ENCODE measurements at places on chromosomes 7 and 10.

DNA sequence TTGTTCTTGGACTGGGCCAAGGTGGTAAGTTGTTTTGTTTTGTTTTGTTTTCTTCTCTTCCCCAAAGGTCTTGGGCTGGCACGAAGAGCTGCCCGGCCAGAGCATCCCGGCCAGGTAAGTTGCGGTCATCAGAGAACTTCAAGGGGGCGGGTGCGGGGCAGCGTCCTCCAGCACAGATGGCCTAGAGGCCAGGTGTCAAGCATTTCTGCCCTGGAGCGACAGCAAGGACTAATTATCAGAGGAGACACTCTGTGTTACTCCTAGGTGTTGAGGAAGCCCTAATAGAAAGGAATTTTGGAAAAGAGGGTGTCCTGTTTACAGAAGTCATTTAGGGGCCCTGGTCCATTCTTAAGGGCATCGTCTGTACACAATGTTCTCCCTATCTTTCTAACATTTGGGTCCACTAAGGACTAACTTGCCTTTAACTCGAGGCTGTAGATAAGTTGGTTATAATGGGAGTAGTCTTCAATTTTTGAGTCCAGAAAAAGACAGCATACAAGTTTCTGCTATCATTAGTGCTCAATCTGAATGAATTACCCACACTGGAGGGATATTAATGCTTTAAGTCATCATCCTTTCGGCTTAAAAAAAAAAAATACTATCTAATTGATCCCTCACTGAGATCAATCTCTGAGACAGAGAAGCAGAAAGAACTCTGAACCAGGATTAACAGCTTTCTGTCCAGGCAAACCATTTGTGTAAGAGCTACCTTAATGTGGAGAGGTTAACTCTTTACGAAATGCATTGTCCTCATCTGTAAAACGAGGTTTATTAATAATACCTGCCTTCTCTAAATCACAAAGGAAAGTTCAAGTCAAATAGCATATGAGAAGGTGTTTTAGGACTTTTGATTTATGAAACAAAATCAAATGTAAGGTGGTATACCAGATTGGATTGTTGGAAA is 1.5 kb downstream of the ITGB8 start:
- no peak for DNase-seq

DNA sequence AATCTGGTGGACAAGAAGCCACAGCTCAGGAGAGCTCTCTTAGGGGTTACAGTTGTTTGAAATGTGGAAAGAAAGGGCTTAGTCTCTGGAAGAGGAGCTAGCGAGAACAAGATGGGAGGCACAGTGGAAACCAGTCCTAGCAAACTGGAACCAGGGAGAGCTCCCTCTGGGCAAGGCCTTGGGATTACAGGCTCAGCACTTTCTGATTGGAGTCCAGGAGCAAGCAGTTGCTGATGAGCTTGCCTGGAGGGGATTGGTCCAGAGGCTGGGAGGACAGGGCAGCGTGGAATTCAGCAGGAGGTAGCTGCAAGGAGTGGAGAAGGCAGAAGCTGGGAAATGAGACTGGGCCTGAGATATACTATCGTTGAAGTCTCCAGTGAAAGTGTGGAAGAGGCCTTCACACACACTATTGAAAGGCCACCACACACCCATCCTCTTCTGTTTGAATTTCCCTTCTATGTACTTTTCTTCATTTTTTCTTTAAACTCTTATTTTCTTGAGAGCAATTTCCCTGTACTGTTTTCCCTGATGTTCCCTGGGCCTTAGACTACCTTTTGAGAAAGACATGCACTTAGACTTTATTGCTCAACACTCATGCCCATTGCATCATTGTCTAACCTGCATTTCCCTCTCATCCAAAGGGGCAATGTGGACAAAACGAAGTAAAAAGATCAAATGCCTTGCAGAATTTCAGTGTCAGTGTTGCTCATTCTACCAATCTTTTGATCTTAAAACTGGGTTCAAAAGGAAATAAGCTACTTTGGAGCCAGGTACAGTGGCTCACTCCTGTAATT is 57.8 kb upstream of the LANCL2 start:
- DNase-seq, result no peak

DNA sequence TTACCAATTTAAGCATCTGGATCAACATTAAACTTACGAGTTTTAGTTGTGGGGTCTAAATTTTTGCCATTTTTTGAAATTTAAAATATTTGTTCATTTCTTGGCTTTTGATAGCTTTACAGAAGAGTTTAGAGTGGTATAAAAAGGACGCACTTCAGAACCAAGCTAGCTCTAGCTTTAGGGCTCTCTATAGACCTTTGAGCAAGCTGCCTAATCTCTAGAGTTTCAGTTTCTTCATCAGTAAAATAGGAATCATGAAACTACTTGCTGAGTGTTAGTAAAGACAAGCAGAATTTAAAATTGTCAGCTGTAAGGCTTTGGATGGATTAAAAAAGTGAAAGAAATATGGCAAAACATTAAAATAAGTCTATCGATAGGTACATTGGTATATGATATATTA is 266.5 kb downstream of the IPMK start:
- DNase-seq, result no peak

DNA sequence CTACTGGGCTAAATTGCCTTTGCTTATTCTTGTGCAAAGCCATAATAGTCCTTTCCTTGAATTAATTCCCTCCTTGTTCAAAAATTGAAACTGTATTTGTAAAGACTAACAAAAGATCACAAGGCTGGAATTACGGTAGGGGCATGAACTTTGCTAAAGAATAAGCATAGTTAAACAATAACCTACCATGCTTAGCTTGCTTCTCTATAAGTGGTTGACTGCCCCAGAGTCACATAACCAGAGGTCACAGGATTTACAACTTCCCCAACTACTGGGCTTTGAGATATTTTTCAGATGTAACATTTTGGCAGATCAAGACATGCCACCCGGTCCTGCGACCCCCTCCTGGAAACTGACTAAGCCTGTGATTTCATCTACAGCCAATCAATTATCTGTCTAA is 181.4 kb downstream of the GPAM start:
- DNase-seq, result no peak

- DNase-seq, result no peak
These were observed at the start of gene PDGFA for GRCh38 chr7:519484-520390. TSS of gene PDGFA (minus strand) at chr7:519846. CDS start at chr7:519001, 845 bp downstream.

DNA sequence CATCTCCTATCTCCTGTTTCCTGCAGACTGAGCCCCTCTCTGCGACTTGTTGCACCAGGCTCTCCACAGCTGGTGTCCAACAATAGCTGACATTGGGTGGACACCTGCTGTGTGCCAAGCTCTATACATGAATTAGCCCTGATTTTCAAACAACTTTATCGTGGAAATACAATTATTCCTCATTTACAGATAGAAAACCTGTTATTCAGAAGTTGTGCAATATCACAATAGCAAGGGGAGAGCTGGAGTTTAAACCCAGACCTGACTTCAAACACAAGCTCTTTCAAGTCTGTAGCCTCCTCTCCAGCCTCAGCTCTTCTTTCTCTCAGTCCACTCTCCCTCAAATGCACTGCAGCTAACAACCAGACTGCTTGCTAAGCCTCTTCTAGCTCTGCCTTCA is 168.8 kb downstream of the HECW1 start:
- DNase-seq, result no peak

- DNase-seq, result no peak
These were observed 40.7 kb upstream of the GJD4 start for GRCh38 chr10:35564341-35564968.

GRCh38 chr7:121510858-121511482 is 114.9 kb upstream of the FAM3C start:
- DNase-seq, result no peak

- DNase-seq, result no peak
These were observed 56.6 kb upstream of the GDF10 start for GRCh38 chr10:47243356-47243755.

DNA sequence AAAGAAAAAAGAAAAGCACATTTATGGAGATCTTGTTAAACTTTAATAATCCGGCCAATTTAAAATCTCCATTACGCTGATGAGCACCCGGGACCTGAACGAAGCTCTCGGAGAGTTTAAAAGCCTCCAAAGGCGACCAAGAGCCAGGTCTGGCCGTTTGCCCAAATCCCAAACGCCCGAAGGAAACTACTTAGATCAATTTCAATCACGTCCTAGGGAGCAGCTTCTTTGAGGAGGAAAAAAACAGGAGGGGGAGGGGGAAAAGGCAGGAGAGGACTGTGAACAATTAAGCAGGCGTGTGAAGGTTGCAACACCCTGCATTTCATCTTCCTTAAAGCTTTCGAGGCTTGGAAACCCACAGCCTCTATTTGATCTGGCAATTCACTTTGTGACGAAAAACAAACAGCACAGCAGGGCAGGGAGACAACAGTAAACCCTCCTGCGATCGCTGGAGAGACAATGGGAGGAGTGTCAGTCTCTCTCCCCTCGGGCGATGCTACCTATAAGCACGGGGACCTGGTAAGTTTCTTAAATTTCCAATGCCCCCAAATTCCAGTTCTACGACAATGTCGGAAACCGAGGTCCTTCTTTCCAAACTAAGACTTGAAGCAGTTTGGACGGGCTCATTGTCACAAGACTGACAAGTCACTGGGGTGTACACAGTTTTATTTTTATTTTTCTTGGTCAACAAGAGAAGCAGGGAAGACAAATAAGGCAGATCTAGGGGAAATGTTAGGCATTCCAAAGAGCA is 1.2 kb downstream of the KLF6 start:
- no peak for DNase-seq

DNA sequence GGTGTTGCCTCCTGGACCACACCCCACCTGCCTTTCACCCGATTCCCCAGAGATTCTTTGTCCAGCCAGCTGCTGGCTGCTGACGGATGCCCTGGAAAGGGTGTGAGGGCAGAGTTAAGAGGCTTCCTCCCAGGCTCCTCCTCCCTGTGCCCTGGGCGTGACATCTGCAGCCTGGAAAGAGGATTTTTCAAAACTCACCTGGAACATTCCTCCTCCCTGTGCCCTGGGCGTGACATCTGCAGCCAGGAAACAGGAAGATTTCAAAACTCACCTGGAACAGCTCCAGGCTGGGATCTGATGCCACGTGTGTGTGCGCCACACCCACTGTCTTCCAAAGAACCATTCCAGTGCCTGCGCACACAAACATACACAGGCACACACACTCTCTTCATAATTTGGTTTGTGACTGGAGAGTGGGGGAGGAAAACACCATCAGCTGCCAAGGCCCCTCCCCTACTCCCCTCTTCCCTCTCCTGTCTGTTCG is 5.2 kb downstream of the MARVELD1 start:
- DNase-seq, result no peak

DNA sequence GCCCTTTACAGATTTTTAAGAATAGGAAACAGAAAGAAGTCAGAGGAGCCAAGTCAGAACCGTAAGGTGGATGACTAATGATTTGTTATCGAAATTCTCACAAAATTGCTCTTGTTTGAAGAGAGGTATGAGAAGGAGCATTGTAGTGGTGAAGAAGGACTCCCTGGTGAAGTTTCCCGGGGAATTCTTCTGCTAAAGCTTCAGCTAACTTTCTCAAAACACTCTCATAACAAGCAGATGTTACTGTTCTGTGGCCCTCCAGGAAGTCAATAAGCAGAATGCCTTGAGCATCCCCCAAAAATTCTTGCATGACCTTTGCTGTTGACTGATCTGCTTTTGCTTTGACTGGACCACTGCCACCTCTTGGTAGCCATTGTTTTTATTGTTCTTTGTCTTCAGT is 152.9 kb downstream of the HGF start:
- no peak for DNase-seq

DNA sequence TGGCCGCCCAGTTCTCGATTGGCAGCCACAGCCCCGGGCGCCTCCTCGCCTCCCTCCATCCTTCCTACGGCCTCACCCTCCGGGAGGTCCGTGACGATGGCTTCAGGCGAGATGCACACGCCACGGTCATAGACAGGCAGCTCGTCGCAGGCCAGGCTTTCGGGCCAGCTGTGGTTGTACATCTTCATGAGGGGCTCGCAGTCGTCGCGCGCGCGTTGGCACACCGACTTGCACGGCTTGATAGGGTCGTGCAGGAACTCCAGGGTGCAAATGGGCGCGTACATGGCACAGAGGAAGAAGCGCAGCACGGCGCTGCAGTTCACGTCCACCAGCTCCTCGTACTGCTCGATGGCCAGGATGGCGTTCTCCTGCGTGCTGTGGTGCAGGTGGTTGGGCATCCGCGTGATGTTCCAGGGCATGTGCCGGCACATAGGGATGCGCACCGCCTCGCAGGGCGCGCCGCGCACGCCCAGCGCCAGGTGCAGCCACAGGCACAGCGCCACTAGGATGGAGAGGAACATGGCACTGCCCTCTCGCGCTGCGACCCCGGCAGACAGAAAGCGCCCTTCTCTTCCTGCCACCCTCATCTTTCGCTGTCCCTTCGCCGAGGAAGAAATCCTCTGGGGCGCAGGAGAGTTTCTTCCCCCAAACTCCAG is 472 bp downstream of the SFRP4 start:
- DNase-seq, result no peak

GRCh38 chr10:104246976-104247375 is 7.7 kb upstream of the GSTO1 start:
- DNase-seq, result no peak

GRCh38 chr7:80699045-80699638 is 60.7 kb downstream of the CD36 start:
- peak; percentile 69 for DNase-seq

GRCh38 chr10:14798636-14799035 is 23.9 kb upstream of the FAM107B start:
- no peak for DNase-seq

GRCh38 chr10:97279121-97279815 is 13.2 kb downstream of the ARHGAP19 start:
- no peak for DNase-seq

GRCh38 chr7:126993626-126994213 is 259.0 kb downstream of the GRM8 start:
- no peak for DNase-seq

DNA sequence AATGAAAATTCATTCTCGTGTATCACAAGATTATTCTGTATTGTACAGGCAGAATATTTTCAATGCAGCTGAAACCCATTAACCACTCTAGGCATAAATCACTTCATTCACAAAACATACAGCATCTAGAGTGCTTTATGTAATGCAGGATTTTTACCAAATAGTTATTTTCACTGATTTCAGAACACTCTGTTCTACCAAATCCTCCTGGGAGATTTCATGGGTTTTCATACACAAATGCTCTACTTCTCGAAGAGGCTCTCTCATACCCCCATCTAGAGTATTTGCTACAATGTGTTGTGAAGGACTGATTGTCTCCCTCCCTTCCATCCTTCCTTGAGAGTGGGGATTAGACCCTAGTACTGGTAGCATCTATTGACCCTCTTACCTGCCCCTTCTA is 209.2 kb upstream of the LRRN3 start:
- DNase-seq, result no peak

GRCh38 chr7:51366172-51366728 is 49.6 kb upstream of the COBL start:
- no peak for DNase-seq

GRCh38 chr10:48536156-48536500 is 68.7 kb downstream of the ARHGAP22 start:
- no peak for DNase-seq

GRCh38 chr10:131788386-131788785 is 112.4 kb upstream of the PPP2R2D start:
- DNase-seq, result no peak

DNA sequence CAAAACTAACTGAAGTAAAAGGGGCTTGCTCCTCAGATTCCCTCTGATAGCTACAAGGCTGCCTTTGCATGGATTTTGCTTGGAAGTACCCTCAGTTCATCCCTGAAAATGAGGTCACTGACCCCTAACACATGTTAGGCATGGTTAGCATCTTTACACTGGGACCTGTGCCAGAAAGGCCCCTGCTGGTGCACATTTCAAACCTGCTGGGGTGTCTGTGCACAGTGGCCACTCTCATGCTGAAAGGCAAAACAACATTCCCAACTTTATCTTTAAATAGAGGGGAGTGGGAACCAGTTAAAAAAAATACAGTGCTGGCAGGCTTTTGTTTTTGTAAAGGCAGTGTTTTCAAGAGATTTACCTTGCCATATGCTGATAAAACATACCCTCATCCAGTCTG is 99.1 kb downstream of the ANK3 start:
- DNase-seq, result no peak

GRCh38 chr10:17265468-17265867 is 37.4 kb downstream of the VIM start:
- DNase-seq, result no peak
